ENCODE measurements at places on chromosomes 4 and X. TPM values are rescaled to one million over a fixed set of nuclear protein-coding genes. Genes with fewer than 3 reads are reported as not detected.

Gene BMP3
- total RNA-seq = not detected

Gene AWAT2
- total RNA-seq = 0.30 TPM

Gene S100P
- total RNA-seq = 1.7 TPM

Gene USP17L19
- total RNA-seq = not detected

Gene RNF128
- total RNA-seq = not detected

Gene HAND2
- not detected for total RNA-seq

Gene NSG1
- total RNA-seq = 0.25 TPM

Gene HGFAC
- not detected for total RNA-seq
